Hematopoietic multipotent progenitor cell treated with erythropoietin and hydrocortisone succinate and interleukin-3 and kit ligand, for 6 days (in vitro differentiated cells): ENCODE measurements at places on chromosomes 2 and 18.

- no peak for DNase-seq
Measured at GRCh38 chr2:152483276-152484063, 148.5 kb downstream of the FMNL2 start.

GRCh38 chr2:195495966-195496365 lies 161.1 kb upstream of the SLC39A10 start:
- DNase-seq = no peak

GRCh38 chr2:46525522-46526155 lies 46.3 kb downstream of the TMEM247 start:
- DNase-seq = no peak

DNA sequence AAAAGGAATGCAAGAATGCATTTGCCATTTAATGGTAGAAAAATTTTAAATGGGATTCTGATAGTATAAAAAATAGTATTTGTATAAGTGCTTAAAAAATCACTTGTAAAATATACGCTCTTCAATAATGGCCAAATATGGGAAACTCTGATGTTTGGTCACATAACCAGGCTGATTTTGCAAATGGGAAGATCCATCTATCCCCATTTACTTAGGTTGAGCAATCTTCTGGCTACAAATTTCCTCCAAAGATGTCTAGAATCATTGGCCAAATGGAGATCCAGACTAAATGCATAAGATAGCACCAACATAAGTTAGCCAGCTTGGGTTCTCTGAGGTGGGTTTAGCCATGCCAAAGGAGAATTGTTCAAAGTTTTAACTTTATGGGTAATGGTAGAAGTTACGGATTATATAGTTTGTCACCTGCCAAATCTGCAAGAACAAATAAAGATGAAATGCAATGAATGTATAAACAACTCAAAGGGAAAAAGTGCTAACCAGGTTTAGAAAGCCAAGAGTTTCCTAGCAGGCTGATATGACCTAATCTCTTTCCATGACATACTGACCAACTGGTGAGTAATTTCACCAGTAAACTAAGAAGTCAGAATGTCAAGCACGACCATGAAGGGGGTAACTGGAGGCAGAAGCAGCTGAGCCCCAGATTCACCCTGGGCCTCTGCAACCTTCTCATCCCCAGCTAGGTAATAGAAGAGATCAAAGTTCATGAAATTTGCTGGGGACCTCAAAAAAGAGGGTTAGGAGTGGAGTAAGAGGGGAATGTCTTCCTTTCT lies 10.0 kb downstream of the RHOB start:
- DNase-seq = no peak

DNA sequence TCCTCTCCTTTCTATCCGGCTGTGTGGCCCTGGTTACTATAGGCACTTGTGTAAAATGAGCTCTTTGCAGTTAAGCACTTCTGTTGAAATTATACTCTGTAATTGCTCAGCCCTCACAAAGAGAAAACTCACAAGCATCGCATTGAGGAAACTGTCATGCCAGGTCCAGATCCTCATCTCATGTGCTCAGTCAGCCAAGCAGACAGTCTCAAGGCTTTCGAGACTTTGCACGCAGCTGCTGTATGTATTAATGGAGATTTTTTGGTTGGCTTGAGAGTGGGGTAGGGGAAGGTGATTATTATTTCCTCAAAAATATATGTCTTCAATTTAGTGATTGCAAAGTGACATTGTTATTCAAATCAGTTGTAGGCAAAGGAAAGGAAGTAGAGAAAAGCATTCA lies 33.0 kb upstream of the PHLPP1 start:
- DNase-seq = no peak

DNA sequence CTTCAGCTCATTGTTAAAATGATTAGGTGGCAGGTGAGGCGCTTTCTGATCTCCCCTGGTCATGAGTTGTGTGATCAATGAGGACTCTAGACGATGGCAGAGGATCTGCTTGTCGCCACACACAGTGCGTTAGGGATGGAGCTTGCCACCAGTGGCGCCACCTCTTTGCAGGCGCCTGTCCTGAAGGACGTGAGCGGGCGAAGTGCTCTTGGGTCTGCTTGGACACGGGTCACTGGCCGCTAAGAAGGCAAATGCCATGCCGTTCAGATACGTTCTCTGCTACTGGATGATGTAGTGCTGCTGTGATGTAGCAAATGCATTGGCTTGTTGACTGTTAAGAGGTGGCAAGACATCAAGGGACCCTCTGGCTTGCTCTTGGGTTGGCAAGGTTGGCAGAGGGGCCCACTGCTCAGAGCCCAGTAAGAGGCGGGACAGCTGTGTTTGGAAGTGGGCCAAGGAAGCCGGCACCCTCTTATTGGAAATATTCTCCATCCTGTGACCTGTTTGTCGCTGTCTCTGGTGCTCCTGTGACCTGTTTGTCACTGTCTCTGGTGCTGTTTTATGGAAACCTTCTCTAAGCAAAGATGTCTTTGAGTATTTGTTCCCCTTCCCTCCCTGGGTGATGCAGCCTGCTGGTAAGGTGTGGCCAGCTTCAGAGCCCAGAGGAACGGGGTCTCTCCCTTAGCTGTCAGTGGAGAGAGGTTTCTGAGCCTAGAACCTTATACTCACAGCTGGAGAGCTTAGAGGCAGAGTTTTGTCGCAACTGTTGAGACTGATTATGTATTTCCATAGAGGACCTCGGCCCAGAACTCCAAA lies 14.6 kb downstream of the LDLRAD4 start:
- no peak for DNase-seq

GRCh38 chr2:215825707-215826106 lies 187.6 kb downstream of the MREG start:
- DNase-seq = no peak

- no peak for DNase-seq
Measured at GRCh38 chr2:119827866-119828507, 68.3 kb downstream of the PTPN4 start.
